Iris pigment epithelial cell (primary cell): ENCODE measurements at places on chromosomes 7 and 10.

GRCh38 chr7:70502117-70502863 is 629.7 kb upstream of the GALNT17 start:
- no peak for DNase-seq

DNA sequence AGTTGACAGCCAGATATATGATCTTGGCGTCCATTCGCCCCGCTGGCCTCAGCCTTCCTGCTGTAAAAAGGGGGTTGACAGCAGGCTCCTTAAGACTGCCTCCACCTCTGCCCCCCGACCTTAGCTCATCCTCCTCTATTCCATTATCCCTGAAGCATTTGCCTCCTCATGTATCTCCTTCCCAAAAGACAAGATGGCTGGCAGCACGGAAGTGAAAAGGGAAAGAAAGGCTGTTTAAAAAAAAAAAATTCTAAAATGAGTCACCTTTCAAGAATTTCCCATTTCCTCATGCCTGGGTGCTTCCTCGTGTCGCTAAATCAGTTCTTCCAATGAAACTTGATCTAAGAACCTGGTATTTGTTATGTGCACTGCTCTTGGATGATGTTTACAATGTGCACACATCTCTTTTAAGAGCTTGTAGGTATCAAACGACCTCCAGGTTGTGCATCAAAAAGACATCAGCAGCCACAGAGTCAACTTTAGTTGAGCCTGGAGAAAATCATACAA is 1.7 kb downstream of the SCRN1 start:
- peak; percentile 90 for DNase-seq

DNA sequence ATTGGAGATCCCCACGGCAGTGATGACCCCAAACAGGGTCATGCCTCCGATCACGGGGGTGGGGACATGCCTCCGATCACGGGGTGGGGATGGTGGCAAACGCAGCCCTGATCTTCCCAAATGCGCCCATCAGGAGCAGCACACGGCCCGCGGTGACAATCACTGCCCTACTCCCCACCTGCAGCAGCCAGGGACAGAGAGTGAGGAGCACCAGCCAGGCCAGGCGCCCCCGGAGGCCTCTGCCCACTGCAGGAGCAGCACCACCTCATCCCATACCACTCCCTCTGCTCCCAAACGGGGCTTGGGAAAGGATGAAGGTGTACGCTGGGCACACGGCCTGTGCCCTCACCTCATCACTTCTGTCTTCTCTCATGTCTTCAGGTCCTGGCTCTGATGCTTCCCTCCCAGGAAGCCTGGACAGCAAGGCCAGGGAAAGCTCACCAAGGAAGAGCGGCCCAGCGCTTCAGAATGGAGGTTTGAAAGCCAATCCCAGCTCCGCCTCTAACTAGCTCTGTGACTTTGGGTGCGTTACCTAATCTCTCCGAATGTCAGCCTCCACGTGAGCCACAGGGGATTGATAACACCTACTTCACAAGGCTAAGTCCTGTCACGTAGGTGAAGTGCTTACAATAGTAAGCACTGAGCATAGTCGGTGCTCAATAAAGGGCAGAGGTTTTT is 37.1 kb downstream of the STRA8 start:
- DNase-seq: no peak

- no peak for DNase-seq
Observed at GRCh38 chr10:69739634-69740033, 62.1 kb upstream of the COL13A1 start.

DNA sequence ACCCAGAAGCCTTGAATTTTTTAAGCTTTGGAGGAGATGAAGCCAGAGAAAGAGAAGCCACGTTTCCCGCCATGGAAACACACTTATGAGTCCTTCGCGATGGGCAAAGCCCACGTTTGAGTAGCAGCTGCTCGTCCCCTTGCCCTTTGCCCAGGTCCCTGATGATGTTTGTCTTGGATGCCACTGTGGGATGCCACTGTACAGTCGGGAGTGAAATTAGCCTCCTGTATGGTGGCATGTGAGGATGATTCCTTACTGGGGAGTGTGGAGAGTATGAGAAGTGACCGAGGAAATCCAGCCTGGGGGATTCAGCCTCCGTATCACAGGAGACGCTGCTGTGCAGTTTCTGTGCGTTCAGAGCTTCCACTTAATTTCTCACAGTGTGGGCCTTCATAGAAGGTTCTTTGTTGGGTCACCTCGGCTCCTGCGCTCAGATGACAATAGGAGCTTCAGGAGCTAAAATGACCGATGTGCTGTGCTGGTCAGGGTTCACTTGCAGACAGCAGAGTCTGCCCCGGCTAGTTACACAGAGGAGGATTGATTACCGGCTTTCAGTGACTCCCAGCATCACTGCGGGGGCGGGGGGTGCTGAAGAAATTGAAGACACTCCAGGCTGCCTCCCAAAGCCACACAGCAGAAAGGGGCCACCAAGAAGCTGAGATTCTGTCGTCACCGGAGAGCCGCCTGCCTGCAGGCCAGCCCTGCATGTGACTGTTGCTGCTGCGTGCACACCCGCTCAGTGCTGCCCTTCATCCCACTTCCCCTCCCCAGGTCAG is 122.1 kb upstream of the SFMBT2 start:
- DNase-seq: no peak

- DNase-seq: no peak
Observed at GRCh38 chr10:100024748-100025147, 15.0 kb upstream of the DNMBP start.

- no peak for DNase-seq
Observed at GRCh38 chr7:5662828-5663227, 118.6 kb downstream of the RNF216 start.

DNA sequence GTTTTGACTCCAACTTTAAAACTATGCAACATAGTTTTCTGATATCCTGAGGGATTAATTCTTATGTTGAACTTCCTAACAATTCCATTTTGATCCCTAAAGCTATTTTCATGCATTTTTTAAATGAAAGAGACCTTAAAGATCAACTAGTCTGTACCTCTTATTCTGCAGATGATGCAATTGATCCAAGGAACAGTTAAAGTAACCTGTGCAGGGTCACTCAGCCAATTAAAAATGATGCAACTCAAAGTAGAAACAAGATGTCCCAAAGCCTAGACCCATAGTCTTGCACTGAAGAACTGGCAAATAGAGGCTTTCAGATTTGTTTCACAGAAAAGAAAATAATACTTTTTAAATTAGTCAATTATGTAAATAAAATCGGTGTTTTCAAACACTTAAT is 86.3 kb downstream of the IMMP2L start:
- DNase-seq: no peak

DNA sequence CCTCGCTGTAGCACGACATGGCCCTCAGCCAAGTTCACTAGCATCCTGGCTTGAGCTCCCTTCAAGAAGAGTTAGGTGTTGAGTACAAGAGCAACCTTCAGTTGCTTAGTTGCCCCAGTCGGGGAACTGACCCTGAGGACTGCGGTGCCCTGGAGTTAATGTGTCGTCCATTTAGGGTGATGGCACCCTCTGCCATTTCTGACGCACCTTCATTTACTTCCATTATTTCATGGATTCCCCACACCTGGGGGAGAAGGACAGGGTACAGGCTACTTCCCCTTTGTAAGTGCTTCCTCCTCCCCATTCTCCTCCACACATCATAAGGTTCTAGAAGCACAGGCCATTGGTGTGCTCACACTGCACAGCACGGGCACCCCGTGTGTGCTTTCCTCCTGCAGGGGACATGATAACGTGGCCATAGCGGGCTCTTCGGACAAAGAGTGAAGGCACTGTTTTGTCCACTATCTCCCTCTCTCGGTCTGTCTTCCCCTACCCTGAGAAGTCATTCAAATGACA is 1.8 kb downstream of the ALOX5 start:
- no peak for DNase-seq

DNA sequence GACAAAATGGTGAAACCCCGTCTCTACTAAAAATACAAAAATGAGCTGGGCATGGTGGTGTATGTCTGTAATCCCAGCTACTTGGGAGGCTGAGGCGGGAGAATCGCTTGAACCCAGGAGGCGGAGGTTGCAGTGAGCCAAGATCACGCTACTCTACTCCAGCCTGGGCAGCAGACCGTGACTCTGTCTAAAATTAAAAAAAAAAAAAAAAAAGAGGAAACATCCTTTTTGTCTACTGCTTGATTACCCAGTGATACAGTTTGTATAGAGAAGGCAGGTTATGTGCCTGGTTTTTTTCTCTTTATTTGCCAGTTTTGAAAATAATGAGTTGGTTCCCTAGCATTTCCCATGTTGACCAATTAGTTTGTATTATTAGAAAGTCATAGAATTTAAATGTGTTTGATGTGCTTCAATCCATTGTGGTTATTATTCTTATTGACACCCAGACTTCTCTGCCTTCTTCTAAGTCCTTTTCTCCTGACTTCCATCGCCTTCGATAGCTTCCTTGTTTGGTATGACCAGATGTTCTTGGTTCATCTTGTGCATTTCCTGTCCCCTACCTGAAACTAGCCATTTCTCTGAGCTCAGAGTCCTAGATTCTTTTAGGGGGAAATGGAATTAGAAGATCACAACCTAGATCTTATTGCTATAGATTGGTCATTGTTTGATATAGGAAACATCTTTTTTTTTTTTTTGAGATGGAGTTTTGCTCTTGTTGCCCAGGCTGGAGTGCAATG is 43.2 kb downstream of the VKORC1L1 start:
- no peak for DNase-seq

GRCh38 chr10:126264102-126265018 is 123.9 kb downstream of the ADAM12 start:
- no peak for DNase-seq

DNA sequence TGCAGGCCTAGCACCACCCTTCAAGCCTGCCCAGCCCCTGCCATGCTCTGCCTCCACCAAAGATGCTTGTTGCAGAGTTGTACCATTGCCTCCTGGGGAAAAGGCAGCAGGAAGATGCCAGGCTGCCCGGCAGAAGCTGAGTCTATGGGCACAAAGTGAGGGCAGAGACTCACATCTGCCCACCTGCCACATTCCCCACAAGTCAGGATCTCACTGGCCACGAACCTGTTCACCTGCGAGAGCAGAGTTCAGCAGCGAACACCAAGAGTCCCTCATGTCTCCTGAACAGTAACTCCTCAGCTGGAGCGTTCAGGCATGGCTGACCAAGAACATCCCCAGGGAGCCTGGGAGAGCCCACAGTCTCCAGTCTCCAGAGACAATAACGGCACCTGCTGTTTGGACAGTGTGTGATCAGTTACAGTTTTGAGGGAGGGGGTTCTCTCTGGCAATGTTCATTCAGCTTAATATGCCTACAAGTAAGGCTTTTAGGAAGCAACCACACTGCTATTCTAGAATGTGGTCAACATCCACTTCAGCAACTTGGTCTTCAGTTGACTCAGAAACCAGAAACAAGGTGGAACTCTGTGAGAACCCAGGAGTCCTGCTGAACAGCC is 78.5 kb downstream of the GRID1 start:
- no peak for DNase-seq

DNA sequence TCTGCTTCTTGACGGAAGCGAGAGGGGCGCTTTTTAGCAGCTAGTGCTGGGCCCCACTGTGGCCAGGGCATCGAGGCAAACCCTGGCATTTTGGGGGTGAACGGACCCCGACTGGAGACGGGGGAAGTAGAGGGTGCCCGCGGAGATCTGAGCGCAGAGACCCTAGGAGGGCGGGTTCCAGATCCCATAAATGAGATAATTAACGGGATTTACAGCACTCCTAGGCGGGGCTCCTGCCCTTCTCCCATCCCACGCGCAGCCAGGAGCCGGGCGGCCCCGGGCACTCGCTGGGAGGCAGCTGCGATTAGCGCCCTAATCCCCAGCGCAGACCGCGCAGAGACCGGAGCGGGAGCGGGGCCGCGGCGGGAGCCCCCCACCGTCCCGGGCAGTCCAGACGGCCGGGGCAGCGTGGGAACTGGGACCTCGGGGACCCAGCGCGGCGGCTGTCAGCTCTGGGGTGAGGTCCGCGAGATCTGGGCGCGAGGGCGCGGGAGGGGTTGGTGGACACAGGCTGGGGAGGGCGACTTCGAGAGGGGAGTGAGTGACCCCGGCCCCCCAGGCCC is 735 bp downstream of the JCAD start:
- no peak for DNase-seq

DNA sequence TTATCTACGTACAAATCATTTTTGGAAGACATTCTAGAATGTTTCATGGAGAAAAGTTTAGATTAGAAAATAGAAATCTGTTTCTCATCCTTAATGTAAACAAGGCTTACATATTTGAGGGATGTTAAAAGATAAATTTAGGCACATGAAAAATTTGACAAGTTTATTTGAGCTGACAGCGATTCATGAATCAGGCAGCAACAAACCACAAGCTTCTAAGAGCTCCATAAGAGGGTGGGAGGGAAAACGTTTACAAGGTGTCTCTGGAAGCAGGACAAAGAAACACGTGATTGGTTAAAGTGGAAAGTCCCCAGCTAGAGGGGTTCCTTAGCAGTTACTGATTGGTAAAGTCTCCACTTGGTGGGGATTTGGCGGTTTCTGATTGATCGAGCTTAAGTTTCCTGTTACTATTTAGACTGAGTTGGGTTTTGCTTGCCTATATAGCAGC is 228.9 kb upstream of the PITRM1 start:
- peak; percentile 93 for DNase-seq

GRCh38 chr10:78150756-78151155 is 117.1 kb downstream of the RPS24 start:
- no peak for DNase-seq

- DNase-seq: no peak
Observed at GRCh38 chr10:4515721-4516120, 310.3 kb upstream of the AKR1E2 start.

DNA sequence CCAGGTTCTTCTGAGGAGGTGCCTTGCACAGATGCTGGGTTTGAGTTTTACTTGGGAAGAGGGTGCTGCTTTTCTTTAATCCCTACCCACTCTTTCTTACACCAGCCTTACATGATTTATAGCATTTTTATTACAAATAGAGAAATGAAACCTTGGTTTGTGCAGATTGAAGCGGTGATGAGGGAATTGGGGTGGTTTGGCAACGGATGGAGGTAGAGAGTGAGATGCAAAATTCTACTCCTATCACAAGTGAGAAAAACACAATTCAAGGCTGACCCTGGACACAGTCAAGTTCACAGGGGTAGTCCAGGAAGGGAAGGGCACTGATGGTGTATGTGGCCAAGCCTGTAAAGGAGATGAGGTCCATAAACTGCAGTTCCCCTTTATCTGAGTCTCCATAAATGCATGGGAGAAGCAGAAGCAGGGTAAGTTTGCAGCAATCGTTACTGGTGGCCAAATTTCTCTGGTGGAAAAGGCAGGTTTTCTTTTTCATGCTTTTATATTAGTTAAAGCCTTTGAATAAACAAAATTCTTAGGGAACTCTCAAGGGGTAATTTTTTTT is 214.3 kb downstream of the JAZF1 start:
- DNase-seq: no peak

GRCh38 chr7:88253640-88254039 is 33.8 kb upstream of the SRI start:
- no peak for DNase-seq

DNA sequence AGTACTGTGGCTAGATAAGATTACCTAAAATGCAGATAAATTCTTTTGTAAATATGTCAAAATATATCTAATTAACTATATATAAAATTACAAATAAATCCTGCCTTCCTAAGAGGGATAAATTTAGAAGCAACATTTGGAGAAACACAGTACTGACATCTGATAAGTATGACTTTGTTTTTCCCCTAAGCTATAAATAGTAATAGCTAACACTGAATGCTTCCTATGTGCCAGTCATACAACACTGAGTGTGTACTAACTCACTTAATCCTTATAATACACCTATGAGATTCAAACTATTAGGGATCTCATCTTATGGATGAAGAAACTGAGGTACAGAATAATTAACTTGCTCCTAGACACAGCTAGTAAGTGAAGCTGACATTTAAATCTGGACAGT is 733.4 kb downstream of the MAGI2 start:
- DNase-seq: no peak

- DNase-seq: no peak
Observed at GRCh38 chr7:20190560-20191390, 26.4 kb downstream of the MACC1 start.

- DNase-seq: no peak
Observed at GRCh38 chr10:97174941-97175340, 10.8 kb downstream of the SLIT1 start.

GRCh38 chr7:39386718-39387117 is 179.5 kb upstream of the YAE1 start:
- DNase-seq: no peak
